Stimulated activated CD8-positive, alpha-beta memory T cell treated with anti-CD3 and anti-CD28 coated beads, Interleukin-2, amount 100 ng/mL, for 1 hour (primary cell): ENCODE measurements at places on chromosomes 4 and X.

GRCh38 chr4:183362916-183363542 is 40.8 kb upstream of the CLDN24 start:
- no peak for DNase-seq

DNA sequence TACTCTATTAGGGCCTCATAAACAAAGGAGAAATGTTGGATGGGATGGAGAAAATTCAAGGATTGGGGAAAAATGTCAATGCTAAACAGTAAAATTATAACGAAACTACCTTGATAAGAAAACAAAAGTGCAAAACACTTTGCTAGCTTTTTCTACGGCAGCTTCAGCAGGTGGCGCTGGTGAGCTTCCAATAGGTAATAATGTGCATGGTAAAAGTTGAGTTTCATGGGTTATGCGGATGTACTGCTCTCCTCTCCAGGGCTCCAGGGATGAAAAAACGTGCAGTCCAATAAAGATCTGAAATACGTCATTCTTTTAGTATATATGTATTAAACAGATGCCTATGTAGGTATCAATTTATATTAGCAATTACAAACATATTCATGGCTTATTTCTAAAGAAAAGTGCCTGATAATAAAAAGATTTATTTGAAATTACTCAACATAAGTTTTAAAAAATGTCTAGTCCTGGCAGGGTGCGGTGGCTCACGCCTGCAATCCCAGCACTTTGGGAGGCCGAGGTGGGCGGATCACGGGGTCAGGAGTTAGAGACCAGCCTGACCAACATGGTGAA is 239.6 kb downstream of the GRXCR1 start:
- DNase-seq, result no peak

DNA sequence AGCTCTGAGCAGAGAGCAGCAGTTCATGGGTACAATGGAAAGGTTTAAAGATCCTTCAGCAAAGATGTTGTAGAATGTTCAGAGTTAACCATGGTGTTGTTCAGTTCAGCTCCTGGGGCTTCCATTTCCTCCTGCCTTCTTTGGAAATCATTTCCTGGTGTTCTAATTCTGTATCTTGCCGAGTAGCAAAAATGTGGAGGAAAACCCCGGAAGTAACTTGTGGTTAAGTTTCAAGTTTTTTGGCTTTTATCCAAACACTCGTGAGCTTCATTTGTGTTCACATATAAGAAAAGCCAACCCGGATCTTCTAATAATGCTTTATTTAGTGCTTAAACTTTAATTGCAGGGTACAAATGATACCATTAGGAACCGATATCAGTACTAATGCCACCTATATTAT is 33.6 kb upstream of the ARX start:
- no peak for DNase-seq

DNA sequence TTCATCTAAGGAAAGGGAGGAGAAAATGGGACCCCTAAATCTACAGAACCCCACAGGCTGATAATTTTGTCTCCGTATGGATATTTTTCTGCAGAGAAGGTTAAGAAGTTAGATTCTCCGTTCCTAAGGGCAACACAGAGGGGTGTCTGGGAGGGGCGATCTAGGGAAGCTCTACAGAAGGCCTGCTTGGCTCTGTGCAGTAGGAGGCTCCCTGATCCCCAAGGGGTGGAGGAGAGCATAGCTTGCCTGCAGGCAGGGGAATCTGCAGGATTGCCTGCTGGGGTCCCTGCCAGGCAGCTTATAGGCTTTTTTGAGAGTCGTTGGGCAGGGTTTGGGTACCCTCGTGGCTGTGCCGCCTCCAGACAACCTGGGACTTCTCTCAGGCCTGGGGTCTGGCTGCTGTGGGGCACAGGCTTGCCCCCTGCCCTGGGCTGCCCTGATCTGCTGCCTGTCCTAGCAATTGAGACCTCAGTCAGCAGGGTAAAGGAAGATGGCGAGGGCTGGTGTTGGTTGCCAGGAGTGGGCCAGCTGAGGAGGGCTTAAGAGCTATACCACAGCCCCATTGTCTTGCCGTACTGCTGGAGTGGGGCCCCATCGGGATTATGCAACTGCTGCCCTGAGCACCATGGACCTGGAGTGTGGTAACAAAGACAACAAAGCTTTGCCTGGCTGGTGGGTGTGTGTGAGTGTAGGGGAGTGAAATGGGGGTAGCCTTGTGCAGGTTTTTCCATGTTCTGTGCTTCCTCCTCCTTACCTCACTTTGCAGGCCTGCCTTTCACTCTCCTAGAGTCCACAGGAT is 74.1 kb downstream of the EFNB1 start:
- no peak for DNase-seq

GRCh38 chr4:89582756-89583505 is 254.0 kb downstream of the SNCA start:
- no peak for DNase-seq

- DNase-seq, result no peak
These were observed 16.6 kb downstream of the SMPX start for GRCh38 chrX:21741364-21741763.

- DNase-seq, result no peak
These were observed 50.9 kb downstream of the IDS start for GRCh38 chrX:149453906-149454822.

GRCh38 chr4:15232366-15233263 is 195.2 kb upstream of the C1QTNF7 start:
- no peak for DNase-seq

GRCh38 chr4:145196747-145197146 is 16.4 kb upstream of the OTUD4 start:
- no peak for DNase-seq

DNA sequence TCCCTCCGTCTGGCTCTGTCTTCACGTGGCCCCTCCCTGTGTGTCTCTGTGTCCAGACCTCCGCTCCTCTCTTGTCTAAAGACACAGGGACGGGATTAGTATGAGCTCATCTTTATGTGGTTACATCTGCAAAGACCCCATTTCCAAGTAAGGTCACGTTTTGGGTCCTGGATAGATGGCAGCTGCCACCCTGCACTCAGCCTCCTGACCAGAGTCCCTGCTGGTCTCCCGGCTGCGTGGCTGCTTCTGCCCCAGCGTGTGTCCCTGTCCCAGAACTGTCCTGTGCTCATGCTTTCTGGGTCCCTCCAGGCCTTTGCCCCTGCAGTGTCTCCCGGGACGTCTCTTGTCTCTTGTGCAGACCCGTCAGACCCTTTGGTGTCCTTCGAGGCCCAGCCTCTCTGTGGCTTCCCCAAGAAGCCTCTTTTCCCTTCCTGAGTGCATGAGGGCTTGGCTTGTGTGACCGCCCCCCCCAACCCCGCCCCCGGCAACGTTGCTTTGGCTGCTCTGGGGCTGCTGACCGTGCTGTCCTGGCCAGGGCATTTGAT is 107.3 kb downstream of the PSAPL1 start:
- no peak for DNase-seq

DNA sequence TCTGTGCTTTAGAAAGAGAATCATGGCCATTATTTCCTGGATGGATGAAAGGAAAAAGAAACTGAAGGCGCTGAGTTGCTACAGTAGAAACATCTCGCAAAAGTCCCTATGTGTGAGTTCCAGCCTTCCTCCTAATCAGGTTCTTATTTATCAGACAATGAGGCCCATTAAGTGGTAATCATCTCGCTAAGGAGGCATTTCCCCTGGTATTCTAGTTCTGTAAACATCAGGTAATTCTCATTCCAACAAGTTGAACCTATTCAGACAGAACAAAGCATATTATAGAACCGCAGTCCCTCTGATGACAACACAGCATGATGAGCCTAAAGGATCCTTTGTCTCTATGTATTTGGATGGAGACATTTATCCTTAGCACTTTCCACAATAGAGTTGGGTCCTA is 205.7 kb upstream of the MAOA start:
- no peak for DNase-seq

DNA sequence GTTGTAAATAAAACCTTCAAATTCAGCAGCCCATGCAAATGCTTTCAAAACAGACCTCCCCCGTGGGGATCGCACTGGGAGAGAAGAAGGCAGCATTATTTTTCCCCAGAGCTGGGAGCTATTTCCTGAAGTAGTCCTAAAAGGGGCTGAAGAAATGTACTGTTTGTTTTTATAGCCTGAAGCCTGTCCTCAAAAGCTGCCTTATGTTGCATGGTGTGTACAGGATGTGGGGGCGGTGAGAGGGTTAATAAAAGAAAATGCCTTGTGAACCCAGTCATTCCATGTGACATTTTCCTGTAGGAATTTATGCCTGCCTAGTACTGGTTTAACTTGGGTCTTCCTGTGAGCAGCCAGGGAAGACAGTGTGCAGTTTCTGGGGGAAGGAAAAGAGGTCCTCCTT is 144.1 kb downstream of the SOWAHB start:
- no peak for DNase-seq

DNA sequence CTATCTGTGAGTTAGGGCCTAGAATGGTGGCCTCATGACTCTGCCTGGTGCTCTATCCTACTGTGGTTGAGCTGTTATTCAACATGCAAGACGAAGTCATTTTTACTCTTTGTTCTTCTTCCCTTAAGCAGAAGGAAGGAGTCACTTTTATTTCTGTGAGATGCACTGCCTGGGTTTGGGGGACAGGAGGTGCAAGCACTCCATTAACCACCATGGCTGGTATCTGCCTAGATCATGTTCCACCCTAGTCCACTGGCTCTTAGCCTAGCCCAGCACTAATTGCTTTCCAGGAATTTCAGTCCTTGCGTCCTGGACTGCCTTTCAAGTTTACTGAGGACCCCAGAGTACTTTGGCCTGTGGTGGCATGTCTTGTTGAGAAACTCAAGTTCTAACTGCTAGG is 1182.7 kb downstream of the FSTL5 start:
- DNase-seq, result no peak

DNA sequence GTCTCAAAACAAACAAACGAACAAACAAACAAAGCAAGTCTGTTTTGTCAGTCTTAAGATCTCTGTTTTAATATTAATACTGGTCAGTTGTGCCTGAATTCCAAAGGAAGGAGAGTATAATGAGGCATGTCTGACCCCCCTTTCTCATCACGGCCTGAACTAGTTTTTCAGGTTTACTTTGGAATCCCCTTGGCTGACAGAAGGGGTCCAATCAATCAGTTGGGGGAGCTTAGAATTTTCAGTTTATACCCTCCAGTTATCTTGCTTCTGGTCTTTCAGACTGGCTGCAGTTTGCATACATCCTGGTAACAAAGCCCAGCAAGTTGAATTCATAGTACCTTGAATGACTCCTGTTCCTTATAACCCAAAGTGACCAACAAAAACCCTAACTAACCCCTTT is 41.1 kb downstream of the TBC1D9 start:
- DNase-seq, result no peak

DNA sequence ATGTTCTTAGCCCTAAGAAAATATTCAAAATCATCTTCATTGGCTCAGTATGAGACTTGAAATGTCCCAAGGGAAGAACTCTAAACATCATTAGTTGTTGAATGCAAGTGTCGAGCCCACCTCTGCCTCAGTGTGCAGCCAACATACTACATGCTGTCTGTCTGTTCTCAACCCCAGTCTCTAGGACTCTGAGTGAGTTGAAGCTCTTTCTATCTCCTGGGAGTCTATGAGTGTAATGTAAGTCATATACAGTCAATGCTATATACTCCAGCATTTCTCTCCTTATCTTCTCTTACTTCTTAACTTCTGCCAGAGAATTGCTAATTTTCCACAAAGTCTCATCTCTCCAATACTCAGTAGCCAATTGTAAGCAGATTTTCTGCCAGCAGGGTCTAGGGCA is 61.3 kb downstream of the SPATA18 start:
- no peak for DNase-seq

DNA sequence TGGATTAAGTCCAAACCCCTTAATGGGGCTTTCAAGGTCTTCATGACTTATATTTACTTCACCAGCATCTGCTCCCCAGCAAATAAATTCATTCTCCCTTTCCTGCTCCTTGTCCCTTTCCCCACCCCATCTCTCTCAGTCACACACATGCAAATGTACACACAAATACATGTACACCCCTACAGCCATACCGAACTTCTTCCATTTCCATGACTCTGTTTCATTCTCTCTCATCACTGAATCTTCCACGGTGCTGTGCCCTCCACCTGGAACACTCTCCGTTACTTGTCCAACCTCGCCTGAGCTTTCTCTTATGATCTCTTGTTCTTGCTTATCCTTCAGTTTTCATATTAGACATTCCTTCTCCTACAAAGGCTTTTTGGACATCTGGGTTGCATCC is 22.0 kb upstream of the RPA4 start:
- DNase-seq, result no peak

DNA sequence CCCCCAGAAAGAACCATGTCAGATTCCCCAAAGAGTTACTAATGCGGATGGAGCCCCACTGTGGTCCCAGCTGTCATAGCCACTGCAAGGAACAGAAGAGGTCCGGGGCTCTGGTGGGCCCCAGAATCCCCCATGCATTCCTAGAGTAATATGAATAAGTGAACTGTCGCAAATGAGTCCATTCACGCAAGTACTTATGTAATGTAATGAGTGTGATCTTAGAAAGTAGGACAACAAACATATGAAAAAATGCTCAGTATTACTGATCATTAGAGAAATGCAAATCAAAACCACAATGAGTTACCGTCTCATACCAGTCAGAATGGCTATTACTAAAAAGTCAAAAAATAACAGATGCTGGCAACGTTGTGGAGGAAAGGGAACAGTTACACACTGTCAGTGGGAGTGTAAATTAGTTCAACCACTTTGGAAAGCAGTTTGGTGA is 141.5 kb upstream of the RBPJ start:
- DNase-seq, result no peak

DNA sequence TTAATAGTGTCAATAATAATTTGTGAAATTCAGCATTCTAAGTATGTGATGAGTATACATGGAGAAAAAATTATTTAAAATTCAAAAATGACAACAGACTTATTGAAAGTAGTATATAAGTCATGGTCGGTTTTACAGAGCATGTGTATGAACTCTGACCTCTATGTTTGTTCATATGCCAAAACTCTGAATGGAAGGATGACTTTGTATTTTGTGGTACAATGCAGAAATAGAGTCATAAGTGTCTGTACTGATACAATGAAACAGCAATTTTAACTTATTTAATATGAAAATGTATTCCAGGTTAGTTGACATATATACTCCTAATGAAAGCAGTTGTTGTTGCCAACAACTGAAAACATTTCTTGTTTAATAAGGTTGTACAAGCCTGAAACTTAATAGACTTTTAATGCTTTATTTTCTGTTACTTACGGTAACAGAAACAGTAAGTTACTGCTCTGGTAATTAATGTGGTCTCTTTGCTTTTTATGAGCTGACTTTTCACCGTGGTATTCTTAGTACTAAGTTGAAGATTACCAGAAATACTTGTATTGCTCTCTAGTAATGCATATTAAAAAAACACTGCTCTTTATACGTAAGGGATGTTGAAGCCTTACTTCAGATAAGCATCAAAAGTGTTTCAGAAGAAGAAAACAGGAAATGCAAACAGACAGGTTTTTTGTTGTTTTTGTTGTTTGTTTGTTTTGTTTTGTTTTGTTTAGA is 1.9 kb downstream of the UBE2K start:
- DNase-seq, result no peak

DNA sequence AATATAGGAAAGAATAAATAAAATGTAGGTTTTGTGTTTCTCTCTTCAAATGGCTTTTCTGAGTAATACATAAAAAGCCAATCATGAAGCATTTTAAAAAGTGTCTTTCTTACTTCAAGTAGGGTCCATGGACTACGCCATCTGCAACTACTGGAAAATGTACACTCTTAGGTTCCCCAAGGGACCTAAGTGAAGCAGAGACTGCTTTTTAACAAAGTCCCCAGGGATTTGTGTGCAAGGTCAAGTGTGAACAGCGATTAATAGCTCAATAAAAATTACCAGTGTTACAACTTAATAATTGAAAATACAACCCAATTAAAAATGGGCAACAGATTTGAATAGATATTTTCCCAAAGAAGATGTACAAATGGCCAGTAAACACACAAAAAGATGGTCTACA is 84.9 kb downstream of the ARHGAP6 start:
- DNase-seq, result no peak

GRCh38 chr4:8852118-8852704 is 19.4 kb downstream of the HMX1 start:
- no peak for DNase-seq
